ENCODE measurements at places on chromosomes 6 and 20.

DNA sequence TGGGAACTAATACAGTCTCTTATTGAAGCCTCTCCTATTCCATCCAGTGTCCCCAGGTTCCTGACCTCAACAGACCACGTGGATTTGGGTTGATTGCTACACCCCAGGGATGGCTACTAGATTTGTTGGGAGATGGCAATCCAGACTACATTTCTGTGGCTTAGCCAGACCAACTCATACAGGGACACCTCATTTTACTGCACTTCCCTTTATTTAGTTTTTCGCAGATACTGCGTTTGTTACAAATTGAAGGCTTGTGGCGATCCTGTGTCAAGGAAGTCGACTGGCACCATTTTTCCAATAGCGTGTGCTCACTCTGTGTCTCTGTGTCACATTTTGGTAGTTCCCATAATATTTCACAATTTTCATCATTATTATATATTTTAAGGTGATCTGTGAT is 10.3 kb upstream of the MTRF1L start:
- DNase-seq, result no peak

- no peak for DNase-seq
Observed at GRCh38 chr20:48708116-48708515, 119.7 kb downstream of the PREX1 start.

GRCh38 chr6:43338243-43338642 is 29.6 kb upstream of the CRIP3 start:
- DNase-seq, result peak; percentile 29

DNA sequence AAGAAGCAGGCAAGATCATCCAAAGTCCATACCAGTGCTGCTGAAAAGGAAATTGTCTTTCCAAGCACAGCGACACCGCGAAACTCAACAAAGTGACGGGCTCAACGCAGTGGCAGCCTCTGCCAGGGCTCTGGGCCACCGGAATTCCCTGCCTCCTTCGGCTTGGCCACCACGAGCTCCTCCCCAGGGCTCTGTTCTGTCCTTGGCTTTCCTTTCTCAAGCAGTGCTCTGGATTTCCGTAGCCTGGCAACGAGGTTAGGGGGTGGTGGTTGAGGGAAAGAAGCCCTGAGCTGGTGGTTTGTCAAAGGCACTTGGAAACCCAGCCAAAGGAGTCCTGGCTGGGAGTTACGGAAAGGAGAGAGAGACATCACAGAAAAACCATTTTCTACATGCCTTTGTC is 31.2 kb downstream of the PRR18 start:
- DNase-seq, result no peak

GRCh38 chr6:128672023-128672422 is 151.6 kb upstream of the PTPRK start:
- no peak for DNase-seq

DNA sequence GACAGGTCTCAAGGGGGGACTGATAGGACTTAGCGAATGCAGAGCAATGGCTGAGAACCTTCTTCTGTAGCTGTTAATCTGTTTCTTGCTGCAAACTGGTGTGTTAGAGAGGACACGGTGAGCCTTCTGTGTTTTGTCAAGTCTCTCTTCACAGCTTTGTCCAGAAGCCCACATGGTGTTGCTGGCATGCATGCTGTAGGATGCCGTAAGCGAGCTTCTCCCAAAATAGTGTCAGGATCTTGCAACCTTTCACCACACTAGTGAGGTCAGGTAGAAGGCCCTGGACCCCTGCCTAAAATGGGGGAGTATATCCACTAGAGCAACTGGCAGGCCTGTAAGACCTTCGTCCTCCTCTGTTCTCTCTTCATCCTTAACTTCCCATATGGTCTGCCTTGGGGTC is 51.9 kb upstream of the GLP1R start:
- DNase-seq, result no peak

DNA sequence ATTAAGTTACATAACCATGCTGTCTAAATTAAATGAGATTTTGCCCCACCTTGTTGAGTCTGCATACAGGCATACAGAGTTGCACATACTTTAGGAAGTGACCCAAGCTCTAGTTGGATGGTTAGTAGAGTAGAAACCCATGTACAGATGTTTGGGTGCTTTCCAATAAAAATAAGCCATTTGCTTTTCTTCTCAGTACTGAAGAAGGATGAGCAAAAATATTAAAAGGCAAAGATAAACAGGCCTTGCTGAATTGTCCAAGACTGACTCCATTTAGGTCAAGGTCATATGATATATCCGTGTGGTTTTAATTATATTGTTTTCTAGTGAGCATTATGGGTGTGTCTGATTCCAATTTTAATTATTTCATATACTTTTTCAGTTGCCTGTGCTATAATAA is 589.4 kb downstream of the RFPL4B start:
- DNase-seq, result no peak

DNA sequence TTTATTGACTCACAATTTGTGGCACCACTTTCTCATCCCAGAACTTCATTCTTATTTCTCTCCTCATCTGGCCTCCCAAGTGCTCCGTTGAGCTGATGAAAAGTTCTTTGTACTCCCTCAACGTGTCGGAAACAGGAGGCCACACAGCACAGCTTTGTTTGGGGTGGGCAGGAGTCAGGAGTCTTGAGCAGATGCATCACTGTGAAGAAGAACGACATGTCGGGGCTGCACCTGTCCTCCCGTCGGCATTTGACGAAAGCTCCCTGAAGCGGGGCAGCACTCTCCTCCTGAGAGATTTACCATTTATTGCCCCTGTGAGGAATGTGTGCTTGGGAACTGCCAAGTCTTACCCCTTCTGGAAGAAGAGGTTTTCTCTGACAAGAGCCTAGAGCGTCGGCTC is 28.1 kb downstream of the TAF8 start:
- DNase-seq, result no peak

GRCh38 chr6:71706523-71706922 is 179.8 kb upstream of the RIMS1 start:
- DNase-seq, result no peak

- no peak for DNase-seq
Observed at GRCh38 chr6:111559188-111560097, 46.2 kb downstream of the TRAF3IP2 start.
